ENCODE measurements at places on chromosomes 11 and 22. TPM values are rescaled to one million over a fixed set of nuclear protein-coding genes. Genes with fewer than 3 reads are reported as not detected.

- H3K36me3 ChIP-seq = no peaks in the 10 kb centered on the region
- no peaks in the 10 kb centered on the region for H3K4me1 ChIP-seq
- peak overlapping the region; percentile 67 for H3K27ac ChIP-seq
- H3K27me3 ChIP-seq = no peaks in the 10 kb centered on the region
- H3K4me3 ChIP-seq = no peak overlapping the region
Observed at GRCh38 chr11:2724653-2725367, 25.0 kb upstream of the KCNQ1OT1 start.

GRCh38 chr22:40541300-40541699, 95.2 kb downstream of the MRTFA start:
- DNase-seq = no peak
- no peaks in the 10 kb centered on the region for H3K36me3 ChIP-seq
- no peak overlapping the region for H3K4me3 ChIP-seq
- no peaks in the 10 kb centered on the region for H3K27me3 ChIP-seq
- peaks cover 6% of the 10 kb centered on the region for H3K4me1 ChIP-seq
- H3K27ac ChIP-seq = no peak overlapping the region

- H3K36me3 ChIP-seq = no peaks in the 10 kb centered on the region
- no peak overlapping the region for H3K4me3 ChIP-seq
- H3K27ac ChIP-seq = no peak overlapping the region
- no peaks in the 10 kb centered on the region for H3K27me3 ChIP-seq
- H3K4me1 ChIP-seq = no peaks in the 10 kb centered on the region
- no peak for DNase-seq
Observed at GRCh38 chr11:61609000-61609979, 28.4 kb upstream of the SYT7 start.

PTPRCAP gene
- total RNA-seq = 2.5 TPM

Measured in uterus (tissue), 4 donors.